HCEC 1CT (cell line): ENCODE measurements at places on chromosomes 7 and 10.
A peak's percentile ranks its signal among the peaks of the same experiment; 100 is the strongest.

- no peak for DNase-seq
These were observed 46.4 kb downstream of the CREB5 start for GRCh38 chr7:28458732-28459131.

- DNase-seq: no peak
These were observed 46.4 kb downstream of the KIAA1217 start for GRCh38 chr10:24255115-24255880.

DNA sequence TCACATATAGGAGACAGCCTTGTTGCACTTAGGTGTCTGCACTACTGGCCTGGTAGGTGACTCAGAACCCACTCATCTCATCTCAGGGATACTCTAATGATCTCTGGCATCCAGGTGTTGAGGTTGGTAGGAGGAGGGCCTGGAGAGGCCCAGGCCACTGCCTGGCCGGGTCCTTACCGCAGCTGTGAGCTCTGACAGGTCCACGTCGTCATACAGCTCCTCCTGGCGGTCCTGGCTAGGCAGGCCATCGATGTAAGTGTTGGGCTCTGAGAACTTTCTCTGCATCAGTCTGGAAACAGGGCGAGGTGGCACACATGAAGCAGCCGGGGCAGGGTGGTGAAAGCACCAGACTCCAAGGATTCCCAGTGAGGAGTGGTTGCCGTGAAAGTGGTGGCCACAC, 62.1 kb downstream of the VWA2 start:
- no peak for DNase-seq

- DNase-seq: no peak
These were observed 71.3 kb downstream of the DENND11 start for GRCh38 chr7:141630621-141631020.

- no peak for DNase-seq
These were observed 45.2 kb upstream of the BHLHA15 start for GRCh38 chr7:98165827-98166667.

- peak; percentile 85 for DNase-seq
These were observed 739.5 kb downstream of the SORCS1 start for GRCh38 chr10:106424981-106425380.

- no peak for DNase-seq
These were observed 60.3 kb upstream of the MALRD1 start for GRCh38 chr10:18988338-18988737.

DNA sequence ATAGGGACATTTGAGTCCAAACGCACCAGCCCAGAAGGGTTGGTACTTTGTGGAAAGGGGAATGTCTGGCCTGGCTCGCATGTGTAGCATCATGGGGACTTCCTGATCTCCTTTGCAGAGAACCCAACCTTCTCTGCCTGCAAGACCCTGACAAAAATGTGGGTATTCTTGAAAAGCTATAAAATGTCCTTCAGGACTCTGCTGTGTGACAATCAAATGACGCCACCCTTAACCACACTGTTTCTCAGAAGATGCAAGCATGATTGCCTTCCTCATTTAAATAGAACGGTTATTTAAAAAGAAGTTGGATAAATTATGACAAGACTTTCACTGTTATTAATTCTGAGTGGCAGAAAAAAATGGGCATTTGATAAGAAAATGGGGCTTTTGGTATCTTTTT, 15.1 kb upstream of the GPR15LG start:
- DNase-seq: no peak

- peak; percentile 39 for DNase-seq
These were observed 37.0 kb upstream of the CCSER2 start for GRCh38 chr10:84291384-84291783.

DNA sequence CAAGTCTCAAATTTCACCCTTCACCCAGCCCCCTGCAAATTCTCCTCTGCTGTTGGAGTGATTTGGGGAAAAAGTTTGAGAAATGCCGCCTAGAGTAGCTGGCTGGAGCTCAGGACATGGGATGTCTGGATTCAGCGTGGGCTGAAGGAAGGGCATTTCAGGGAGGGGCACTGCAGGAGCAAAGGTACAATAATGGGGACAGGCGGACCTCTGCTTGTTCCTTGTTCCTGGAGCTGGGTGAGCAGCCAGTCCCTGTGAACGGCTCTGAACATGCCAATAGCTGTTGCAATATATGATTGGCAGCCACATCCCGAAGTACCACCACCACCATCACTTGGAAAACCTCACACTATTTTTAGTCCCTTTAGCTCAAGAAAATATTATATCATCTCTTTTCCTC, 23.4 kb downstream of the ADRA2A start:
- no peak for DNase-seq

DNA sequence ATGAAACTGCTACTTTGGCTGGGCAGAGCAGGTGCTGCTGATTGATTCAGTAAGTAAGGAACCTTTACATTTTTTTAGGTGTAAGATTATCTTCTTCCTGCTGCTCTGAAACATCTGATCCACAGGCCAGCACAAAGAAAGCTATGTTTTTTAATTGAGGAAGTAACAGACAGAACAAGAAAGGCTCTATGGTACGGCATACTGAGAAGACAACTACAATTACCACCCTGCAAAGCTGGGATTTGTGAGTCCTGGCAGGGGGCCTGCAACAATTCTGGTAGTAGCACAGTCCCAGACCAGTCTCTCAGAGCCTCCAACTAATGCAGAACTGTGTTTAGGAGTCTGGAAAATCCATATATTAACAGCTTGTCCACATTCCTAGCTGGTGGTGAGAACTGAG, 103.0 kb upstream of the LRRTM3 start:
- no peak for DNase-seq

DNA sequence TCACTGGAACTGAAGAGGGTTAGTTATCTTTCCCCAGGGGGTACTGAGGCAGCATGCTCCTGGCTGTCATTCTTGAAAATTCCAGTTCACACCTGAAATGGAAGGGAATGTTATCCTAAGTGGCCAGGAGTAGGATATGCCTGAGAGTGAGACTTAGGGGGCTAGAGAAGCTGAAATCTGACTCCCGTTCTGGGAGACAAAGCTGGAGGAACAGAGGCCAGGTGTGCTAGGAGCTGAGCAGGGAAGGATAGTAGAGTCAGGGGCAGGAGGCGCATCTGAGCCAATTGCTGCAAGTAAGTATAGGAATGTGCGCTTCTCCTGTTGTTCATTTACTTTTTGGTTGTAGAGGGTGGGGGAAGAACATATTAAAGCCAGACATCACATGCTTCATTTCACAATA, 58.1 kb upstream of the KIAA1217 start:
- no peak for DNase-seq

DNA sequence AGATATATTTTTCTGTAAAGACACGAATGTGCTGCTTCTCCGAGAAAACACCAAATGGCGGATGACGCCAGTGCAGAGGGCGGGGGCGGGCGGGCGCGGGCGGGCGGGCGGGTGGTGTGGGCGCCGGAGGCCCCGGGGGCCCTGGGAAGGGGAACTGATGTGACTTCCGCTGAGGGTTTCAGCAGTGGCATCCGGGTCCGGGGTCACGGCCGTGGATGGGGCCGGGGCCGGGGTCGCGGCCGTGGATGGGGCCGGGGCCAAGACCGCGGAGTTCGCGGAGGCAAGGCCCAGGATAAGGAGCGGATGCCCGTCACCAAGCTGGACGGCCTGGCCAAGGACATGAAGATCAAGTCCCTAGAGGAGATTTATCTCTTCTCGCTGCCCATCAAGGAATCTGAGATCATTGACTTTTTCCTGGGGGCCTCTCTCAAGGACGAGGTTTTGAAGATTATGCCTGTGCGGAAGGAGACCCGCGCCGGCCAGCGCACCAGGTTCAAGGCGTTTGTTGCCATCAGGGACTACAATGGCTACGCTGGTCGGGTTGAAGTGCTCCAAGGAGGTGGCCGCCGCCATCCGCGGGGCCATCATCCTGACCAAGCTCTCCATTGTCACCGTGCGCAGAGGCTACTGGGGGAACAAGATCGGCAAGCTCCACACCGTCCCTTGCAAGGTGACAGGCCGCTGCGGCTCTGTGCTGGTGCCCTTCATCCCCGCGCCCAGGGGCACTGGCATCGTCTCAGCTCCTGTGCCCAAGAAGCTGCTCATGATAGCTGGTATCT, 20.3 kb upstream of the IGF2BP3 start:
- DNase-seq: no peak

DNA sequence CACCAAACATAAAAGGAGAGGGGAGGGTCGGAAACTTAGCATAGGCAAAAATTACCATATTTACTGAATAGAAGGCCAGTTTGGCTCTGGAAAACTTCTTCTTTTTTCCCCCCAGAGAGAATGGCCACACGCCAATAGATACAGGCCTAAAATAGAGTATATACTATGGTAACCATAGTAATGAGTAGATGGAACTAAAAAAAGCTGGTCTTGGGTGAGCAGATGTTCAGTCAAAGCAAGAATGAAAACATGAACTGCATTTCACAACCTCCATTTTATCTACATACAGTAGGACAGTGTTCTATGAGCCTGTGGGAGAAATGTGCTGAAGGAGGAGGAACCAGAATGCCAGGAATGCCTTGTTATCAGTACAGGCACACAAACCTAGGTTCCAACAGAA, 141.7 kb upstream of the SEMA3A start:
- DNase-seq: no peak

GRCh38 chr7:85699482-85699881, 512.6 kb upstream of the SEMA3D start:
- no peak for DNase-seq

DNA sequence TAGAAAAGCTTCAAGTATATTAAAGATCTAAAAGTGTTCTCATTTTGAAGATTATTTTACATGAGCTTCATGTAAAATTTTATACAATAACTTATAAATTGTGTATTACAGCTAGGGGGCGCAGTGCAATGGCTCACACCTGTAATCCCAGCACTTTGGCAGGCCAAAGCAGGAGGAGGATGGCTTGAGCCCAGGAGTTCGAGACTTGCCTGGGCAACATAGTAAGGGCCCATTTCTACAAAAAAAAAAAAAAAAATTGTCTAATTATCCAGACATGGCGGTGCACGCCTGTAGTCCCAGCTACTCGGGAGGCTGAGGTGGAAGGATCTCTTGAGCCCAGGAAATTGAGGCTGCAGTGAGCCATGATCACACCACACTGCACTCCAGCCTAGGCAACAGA, 16.6 kb downstream of the ACBD5 start:
- peak; percentile 43 for DNase-seq

GRCh38 chr10:129601737-129602136, 134.7 kb downstream of the MGMT start:
- DNase-seq: no peak

DNA sequence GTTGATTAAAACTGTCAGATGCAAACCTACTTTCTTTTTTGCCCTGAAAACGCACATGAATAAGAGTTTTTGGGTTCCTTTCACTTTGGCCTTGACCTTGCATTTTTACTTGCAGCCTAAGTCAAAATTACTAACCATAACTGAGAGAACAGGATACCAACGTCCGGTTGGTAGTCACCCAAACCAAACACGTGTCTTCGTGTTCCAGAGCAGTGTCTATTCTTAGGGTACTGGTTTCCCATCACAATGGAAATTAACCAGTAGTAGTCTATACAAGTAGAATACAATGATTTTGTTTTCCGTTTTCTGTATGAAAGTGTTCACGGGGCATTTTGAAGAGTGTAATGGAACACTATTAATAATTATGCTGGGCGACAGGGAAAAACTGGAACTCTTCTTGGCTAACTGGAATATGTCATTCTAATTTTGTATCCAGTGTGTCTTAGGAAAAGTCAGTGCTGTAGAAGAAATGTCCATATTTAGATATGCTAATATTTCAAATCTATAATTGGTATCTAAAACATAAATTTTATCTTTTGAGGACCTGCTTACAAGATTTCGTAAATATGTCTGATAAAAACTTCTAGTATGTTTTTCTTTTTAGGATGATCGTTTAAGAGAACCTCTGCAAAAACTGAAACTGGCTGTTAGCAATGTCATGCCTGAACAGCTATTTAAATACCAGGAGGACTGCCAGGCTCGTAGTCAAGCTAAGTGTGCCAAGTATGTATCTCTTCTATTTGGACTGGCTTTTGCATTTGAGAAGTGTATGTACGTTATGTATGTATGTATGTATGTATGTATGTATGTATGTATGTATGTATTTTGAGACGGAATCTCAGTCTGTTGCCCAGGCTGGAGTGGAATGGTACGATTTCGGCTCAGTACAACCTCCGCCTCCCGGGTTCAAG, 40.9 kb downstream of the UBN2 start:
- no peak for DNase-seq

GRCh38 chr10:128109707-128110106, 16.5 kb downstream of the MKI67 start:
- no peak for DNase-seq

DNA sequence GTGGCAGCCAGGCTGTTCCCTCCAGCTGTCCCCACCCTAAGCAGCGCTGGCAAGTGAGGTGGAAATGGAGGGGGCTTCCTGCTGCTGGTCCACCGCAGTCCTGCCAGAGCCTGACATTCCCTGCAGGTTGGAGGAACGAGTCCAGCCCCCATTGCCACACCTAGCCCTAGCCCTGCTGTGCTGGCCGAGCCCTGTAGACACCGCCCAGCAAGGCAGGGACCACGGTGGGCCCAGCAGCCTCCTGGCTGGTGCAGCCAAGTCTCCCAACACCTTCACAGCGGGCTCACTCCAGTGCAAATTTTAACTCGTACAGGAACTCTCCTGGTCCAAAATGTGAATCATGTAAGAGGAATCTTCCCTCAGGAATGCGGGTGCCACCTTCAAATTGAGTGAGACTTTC, 116.3 kb downstream of the PAXIP1 start:
- DNase-seq: no peak

- DNase-seq: peak; percentile 78
These were observed 25.6 kb downstream of the RNF216 start for GRCh38 chr7:5755704-5756504.

- DNase-seq: no peak
These were observed 139.0 kb downstream of the TACC2 start for GRCh38 chr10:122127943-122128342.

GRCh38 chr10:30832001-30832748, 199.5 kb downstream of the ZNF438 start:
- no peak for DNase-seq

- DNase-seq: no peak
These were observed 234.4 kb downstream of the ANK3 start for GRCh38 chr10:60155099-60155877.

DNA sequence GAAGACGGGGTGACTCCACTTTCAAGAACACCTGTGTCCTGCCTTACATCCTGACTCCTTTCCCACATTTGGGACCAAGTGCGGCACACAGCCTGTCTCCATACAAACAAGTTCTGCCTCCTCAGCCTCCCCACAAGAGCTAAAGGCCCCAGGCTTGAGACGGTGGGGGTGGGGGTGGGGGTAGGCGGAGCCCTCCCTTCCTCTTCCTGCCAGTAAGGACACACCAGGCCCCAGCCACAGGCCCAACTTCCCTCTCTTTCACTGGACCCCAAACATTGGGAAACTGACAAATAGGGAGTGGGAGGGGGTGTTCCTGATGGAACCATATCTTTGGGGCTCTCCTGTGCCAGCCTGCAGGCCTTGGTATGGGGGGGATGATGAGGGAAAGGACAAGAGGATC, 4.6 kb downstream of the CDK5 start:
- DNase-seq: no peak
